Suprapubic skin (tissue), 4 donors: ENCODE measurements at places on chromosomes 1 and 21. TPM values are rescaled to one million over a fixed set of nuclear protein-coding genes. Genes with fewer than 3 reads are reported as not detected.

DNA sequence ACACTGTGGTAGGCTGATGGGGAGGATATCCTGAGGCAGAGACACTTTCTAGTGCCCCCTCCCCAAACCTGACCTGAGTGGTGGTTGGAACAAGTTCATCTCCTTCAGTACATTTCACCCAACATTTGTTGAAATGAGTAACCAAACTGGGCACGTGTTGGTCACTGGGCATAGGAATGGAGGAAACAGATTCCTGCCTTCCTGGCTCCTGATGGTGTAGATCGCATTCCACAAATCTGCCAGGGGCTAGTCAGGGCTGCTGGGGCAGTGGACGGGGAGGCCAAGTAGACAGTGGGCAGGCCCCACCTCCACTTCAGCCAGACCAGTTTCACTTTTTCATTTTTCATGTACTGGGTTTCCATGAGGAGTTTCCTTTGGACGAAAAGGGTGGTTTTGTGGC is 16.5 kb upstream of the ALX3 start:
- DNase-seq, result no peak
- H3K27ac ChIP-seq, result no peak overlapping the region
- no peak overlapping the region for H3K4me3 ChIP-seq
- peaks cover 18% of the 10 kb centered on the region for H3K4me1 ChIP-seq

DNA sequence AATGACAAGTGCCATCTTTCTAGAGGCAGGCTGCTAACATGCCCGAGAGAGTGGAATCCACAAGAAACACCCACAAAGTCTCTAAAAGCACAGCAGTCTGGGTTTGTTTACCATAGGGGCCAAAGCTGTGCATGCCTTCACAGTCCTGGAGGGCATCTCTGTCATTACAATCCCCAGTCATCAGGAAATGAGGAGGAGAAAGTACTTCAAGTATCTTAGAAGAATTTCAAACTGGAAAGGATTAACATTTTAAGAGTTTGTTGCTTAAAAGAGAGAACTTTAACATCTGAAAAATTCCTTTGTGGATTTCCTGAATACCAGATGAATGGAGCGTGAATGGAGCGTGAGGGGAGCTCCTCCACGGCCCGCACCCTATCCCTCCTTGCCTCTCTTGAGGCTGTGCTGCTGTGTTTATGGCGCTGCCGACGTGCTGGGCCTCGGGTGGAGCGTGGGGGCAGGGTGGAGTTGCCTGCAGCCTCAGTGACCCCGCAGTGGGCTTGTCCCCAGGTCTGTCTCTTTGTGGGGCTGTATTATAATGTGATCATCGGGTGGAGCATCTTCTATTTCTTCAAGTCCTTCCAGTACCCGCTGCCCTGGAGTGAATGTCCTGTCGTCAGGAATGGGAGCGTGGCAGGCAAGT is 23.3 kb downstream of the SLC6A17 start:
- H3K4me1 ChIP-seq, result peaks cover 7% of the 10 kb centered on the region
- H3K4me3 ChIP-seq, result no peak overlapping the region
- H3K27ac ChIP-seq, result no peak overlapping the region
- no peak for DNase-seq

DNA sequence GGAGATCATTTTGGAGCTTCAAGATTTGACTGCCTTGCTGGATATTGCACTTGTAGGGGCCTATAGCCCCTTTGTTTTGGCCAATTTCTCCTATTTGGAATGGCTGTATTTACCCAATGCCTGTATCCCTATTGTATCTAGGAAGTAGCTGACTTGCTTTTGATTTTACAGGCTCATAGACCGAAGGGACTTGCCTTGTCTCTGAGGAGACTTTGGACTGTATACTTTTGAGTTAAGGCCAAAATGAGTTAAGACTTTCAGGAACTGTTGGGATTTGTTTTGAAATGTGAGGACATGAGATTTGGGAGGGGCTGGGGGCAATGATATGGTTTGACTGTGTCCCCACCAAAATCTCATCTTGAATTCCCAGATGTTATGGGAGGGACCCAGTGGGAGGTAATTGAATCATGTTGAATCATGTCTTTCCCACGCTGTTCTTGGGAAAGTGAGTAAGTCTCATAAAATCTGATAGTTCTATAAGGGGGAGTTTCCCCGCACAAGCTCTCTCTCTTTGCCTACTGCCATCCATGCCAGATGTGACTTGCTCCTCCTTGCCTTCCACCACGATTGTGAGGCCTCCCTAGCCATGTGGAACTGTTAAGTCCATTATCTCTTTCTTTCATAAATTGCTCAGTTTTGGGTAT is 276.1 kb downstream of the LMX1A start:
- no peak overlapping the region for H3K27ac ChIP-seq
- DNase-seq, result no peak
- H3K27me3 ChIP-seq, result no peaks in the 10 kb centered on the region
- H3K4me1 ChIP-seq, result no peaks in the 10 kb centered on the region
- no peaks in the 10 kb centered on the region for H3K36me3 ChIP-seq

DNA sequence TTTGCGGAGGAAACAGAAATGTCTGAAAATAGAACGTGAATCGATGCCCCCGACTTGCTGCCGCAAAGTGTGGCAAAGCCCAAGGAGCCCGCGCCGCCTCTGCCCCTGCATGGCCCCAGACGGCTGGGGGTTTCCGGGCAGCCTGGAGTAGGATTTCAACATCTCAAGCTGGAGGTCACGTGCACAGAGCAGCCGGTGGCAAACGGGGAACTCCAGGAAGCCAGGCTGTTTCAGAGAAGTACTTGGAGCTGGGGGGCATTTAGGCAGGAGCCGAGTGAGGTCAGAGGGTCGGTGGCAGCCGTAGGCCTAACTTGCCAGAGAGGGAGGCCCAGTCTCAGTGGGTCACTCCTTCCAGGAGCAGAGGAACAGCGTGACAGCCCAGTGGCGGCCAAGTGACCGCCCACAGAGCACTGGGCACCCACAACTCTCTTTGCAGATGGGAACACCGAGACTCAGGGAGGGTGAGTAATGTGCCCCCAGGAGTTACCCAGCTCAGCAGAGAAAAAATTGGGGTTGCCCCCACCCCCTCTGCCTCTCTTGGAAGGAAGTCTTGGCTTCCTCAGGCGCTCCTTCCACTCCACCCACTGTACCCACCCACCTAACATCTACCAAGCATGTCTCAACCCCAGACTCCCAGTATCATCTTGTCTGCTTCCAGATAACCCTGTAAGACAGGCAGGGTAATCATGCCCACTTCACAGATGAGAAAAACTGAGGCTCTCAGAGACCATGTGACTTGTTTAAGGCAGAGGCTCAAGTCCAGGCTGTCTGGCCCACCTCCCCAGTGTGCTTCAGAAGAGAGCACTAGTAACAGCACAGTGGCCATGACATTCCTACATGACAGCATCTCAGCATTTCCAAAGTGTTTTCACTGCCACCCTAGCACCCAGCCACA is 179.4 kb downstream of the HIVEP3 start:
- H3K27me3 ChIP-seq, result no peaks in the 10 kb centered on the region
- H3K36me3 ChIP-seq, result no peaks in the 10 kb centered on the region
- peaks cover 47% of the 10 kb centered on the region for H3K4me1 ChIP-seq
- peak; percentile 84 for DNase-seq

The GNG12 gene
- 91.4 TPM for total RNA-seq
